ENCODE measurements at places on chromosomes 2 and 18. TPM values are rescaled to one million over a fixed set of nuclear protein-coding genes. Genes with fewer than 3 reads are reported as not detected.
A peak's percentile ranks its signal among the peaks of the same experiment; 100 is the strongest.

GRCh38 chr2:43542285-43542933 is 53.4 kb downstream of the THADA start:
- no peak for DNase-seq

Gene DSC3
- 0.15 TPM for total RNA-seq

DNA sequence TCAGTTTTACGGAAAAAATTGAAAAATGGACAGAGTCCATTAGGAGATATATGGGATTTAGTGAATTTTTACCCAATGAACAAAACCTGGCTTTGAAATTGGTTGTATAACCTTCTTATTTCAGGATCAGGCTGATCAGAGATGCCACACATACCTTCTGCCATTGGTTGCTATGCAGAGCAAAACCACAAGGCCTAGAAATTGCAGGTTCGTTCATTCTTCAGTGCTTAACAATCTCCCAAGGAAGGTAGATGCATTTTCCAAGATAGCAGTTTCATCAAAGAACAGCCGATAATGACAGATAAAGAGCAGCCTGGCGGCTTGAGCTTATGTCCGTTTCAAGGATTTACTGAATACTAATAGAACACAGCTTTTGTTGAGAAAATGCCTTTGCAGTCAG is 868.8 kb downstream of the EPHA4 start:
- DNase-seq: no peak

DNA sequence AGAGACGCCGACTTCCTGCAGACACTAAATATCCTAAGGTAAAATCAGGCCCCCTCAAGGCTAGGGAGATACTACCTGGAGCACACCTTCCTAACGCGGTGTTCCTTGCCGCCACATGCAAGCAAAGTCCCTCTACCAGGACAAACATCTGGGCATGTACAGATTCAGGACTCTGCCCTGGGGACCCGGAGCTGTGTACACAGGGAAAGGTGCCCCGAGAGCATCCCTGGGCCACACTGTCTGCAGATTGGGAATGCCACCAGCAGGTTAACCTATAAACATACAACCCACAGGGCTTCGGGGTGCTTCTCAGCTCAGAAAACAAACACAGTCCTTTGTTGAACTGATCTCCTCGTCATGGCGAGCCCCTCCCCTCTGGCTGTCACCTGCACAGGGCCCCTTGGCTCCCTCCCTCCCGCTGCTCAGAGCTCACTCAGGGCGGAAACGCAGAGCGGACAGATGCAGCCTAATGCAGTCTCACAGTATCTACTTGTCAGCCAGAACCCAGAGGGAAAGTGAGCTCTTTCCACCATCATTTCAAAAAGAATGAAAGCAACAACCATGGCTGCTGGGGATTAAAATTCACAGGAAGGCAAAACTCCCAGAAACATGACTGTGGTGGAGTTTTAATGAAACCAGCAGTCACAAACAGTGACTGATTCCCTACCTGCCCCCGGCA is 218.8 kb downstream of the HDAC4 start:
- peak; percentile 1 for DNase-seq

GRCh38 chr2:136402281-136402680 is 284.3 kb upstream of the CXCR4 start:
- DNase-seq: no peak

Gene UPP2
- total RNA-seq: not detected

DNA sequence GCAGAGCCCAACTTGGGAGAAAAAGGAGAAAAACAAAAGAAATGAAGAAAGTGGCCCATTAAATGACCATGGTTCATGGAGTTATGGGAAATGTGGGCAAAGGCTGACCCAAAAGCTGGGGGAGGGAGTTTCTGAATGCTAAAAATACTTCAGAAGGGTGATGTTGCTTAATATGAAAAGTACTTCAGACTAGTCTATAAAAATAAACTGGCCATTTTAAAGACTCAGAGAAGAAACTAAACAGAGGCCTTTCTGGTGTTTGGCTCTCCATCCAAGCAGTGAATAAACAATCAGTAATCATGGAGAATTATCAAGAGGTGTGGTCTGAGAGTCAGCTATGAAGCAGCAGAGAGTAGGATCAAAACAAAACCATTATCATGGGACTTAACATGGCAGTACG is 160.8 kb upstream of the MAPRE2 start:
- DNase-seq: peak; percentile 22

Gene DUSP19
- total RNA-seq: 3.7 TPM

- DNase-seq: no peak
Observed at GRCh38 chr2:230666446-230666845, 46.2 kb upstream of the CAB39 start.

Gene LYG2
- total RNA-seq: not detected

GRCh38 chr2:218028562-218029348 is 26.0 kb upstream of the TNS1 start:
- no peak for DNase-seq

DNA sequence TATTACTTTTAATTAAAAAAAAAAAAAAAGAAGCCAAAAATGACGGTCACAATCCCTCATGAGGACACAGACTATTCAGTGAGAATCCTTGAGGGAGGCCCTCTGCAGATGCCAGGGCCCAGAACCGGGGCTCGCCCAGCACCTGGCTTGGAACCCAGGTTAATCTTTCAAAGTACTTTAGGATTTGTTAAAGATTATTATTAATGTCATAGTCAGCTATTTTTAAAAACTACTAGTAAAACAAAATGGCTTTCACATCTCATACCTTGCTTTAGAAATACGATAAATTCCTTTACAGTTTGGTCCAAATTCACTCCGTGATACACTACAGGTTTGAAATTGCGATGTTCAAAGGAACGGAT is 27.1 kb downstream of the C2orf76 start:
- DNase-seq: no peak
